ENCODE measurements at places on chromosomes 7 and 10.

DNA sequence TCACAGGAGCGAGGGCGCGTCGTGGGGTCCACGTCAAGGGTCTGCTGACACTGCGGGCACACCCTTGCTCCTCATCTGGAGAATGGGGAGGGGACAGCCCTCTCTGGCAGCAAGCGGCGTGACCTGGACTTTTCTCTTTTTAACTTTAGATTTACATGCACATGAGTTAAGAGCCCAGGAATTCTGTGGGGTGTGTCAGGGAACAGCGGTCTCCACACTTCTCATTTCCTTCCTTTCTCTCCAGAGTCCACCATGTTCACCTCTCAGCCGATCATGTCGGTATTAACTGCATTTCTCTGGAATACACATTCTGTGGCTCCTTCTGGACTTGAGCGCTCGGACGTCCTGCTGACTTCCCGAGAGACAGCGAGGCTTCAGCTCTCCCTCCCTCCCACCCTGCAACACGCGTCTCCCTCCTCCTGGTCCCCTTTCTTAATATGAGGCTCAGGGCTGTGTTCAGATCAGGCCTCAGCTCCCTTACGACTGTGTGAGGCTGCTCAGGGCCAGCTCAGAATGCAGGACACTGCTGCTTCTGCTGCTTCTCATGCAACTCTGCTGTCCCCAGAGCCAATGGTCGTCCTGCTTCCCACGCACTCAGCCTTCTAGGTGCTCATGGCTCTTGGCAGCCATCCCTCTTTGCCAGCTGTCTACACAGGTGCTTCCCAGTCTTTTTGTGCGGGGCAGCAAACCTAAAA lies 261.3 kb downstream of the ELFN1 start:
- DNase-seq: no peak

- DNase-seq: no peak
Observed at GRCh38 chr7:112421666-112422486, 28.4 kb upstream of the IFRD1 start.

DNA sequence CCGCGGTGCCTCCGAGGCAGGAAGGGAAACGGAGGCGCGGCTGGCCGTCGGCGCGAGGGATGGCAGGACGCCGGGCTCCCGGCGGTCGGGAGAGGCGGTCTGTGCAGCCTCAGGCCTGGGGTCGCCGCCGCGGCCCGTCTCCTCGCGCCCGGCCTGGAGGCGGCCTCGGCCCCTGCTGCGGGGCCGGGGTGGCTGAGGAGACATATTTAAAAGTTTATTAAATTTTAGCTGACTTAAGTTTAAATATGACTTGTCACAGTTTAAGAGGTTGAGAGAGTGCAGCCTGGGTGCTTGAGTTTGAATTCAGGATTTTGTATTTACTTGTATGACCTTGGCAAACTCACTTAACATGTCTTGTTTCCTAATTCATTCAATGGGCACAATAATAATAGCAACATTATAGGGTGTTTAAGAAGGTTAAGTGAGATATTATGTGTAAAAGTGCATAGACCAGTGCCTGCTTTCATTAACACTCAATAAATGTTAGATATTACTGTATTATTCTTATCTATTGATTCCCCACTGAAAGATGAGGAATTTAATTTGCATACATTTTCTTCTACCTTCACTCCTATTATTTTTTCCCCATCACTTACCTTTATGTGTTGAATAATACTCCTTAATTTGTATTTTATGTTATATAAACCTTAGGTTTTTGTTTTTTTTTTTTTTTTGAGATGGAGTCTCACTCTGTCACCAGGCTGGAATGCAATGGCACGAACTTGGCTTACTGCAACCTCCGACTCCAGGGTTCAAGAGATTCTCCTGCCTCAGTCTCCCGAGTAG lies 718 bp downstream of the DYNC2I1 start:
- no peak for DNase-seq

DNA sequence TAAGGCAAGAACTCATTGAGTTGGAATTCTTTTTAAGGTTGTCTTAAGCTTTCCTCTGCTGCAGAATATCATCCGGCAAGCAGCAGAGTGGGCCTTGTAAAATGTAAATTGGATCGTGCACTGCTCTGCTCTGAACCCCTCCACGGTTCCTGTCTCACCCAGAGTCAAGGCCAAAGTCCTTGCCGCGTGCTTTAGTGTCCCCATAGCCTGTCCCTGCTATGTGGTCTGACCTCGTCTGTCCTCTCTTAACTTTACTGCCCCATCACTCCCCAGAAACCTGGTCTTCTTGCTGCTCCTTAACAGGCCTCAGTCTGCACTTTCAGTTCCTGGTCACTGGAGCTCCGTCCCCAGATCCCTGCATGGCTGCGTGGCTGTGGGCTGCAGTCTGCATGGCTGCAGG lies 121.6 kb upstream of the SDK1 start:
- no peak for DNase-seq

DNA sequence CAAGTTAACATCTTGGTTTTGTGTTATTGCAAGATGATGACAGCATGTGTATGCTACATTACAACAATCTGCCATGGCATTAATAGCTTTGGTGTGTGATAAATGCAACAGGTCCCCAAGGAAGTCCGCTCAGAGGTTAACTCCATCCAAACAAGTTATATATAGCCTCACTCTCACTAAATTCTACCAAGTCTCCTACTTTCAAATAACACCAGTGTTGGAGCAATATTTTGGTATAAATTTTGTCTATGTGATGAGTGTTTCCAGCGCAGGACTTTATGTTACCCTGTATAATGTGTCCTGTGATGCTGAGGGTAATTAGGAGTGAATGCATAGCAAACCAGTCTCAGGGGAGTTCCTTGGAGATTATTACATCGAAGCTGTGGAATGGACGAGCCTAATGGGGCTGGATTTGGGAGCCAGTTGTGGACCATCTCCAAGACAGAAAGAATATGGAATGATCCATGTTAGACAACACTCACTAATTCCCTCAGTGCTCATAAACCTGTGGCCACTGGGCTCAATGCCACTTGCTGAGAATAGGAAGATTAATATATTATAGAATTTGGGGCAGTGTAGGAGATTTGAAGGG lies 127.6 kb upstream of the CXCL12 start:
- no peak for DNase-seq

Measured in D721Med (cell line).